Esophagus muscularis mucosa (tissue), 4 donors: ENCODE measurements at places on chromosomes 13 and 19. TPM values are rescaled to one million over a fixed set of nuclear protein-coding genes. Genes with fewer than 3 reads are reported as not detected.

DNA sequence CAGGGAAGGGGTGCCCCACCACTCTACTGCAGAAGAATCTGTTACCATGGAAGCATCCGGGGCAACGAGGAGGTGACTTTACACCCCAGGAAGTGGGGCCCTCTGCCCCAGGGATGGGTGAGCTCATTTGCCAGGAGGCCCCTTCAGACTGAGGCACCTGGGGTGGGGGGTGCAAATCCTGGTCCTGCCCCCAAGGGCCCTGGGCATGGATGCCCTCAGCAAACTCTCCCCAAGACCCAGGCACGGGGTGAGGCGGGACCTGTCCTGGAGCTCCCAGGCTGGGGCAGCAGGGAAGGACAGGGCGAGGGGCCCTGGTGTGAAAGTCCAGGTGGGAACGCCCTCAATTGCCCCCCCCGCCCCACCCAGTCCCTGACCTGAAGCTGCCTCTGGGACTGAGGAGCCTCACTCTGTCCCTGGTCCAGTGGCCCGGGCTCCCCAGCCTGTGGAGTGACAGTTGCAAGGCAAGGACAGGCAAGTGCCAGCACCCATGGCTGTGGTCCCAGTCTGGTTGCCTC lies 52.5 kb downstream of the C1QTNF9 start:
- no peak for DNase-seq

The SIGLEC11 gene
- total RNA-seq: 0.63 TPM

The ONECUT3 gene
- not detected for total RNA-seq

GRCh38 chr13:113142876-113143275 lies 15.6 kb upstream of the PROZ start:
- DNase-seq: no peak

The ITGBL1 gene
- 20.0 TPM for total RNA-seq
